Activated CD8-positive, alpha-beta T cell treated with anti-CD3 and anti-CD28 coated beads, Interleukin-2, amount 10 ng/mL, durations not matched to agents 7 days and 5 days (primary cell): ENCODE measurements at places on chromosomes 7 and 10.

- DNase-seq: no peak
Measured at GRCh38 chr7:1907751-1908365, 237.8 kb downstream of the ELFN1 start.

DNA sequence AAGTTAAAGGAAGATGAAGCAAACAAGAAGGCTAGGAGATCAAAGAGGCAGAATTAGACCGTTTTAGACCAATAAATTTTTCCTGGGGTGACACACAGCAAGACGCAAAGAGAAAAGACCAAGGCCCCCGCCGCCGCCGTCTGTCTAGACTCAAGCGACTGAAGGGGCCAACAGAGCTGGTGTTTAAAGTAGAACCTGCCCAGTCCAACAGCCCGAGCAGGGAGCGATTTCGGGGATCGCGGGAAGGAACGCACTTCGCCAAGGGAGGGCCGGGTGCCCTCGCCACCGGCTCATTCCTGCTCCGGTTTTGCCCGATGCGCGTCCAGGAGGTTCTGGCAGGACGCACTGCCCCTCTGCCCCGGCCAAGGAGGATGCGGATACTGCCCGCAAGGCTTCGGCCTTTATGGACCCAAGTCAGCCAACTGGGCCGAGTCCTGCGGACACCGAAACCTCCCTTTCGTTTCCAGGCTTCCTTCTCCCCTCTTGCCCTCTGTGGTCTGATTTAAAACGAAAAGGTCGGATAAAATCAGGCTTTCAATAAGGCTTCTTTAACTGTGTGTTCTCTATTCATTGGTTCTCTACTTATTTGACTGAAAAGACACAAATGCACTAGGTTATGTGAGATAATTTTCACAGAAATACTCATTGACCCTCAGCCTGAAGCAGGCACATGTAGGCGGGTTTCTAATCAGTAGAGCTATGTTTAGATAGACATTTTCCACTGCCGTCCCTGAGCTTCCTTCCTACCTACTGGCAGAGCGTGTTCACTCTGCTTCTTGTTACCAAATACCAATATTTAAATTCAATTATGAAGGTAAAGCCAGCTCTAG, 2.2 kb upstream of the HOXA7 start:
- no peak for DNase-seq

- no peak for DNase-seq
Measured at GRCh38 chr10:102368077-102368476, 27.4 kb upstream of the NFKB2 start.

DNA sequence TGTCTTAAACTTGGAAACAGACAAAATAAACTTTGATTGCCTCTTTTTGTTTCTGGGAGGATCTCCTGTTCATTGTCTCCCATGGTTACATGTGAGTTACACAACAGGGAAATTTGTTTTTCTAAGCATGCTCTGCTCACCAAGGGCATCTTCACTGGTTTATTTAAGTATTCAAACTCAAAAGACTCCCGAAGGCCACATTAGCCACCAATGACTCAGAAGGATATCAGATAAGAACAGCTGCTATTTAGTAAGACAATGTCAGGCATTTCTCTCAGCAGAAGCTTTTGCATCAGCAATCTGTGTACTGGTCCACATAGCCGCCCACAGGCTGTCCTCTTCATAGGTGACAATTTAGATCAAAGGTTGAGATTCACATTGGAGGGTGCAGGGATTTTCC, 19.3 kb downstream of the OR6B1 start:
- no peak for DNase-seq

DNA sequence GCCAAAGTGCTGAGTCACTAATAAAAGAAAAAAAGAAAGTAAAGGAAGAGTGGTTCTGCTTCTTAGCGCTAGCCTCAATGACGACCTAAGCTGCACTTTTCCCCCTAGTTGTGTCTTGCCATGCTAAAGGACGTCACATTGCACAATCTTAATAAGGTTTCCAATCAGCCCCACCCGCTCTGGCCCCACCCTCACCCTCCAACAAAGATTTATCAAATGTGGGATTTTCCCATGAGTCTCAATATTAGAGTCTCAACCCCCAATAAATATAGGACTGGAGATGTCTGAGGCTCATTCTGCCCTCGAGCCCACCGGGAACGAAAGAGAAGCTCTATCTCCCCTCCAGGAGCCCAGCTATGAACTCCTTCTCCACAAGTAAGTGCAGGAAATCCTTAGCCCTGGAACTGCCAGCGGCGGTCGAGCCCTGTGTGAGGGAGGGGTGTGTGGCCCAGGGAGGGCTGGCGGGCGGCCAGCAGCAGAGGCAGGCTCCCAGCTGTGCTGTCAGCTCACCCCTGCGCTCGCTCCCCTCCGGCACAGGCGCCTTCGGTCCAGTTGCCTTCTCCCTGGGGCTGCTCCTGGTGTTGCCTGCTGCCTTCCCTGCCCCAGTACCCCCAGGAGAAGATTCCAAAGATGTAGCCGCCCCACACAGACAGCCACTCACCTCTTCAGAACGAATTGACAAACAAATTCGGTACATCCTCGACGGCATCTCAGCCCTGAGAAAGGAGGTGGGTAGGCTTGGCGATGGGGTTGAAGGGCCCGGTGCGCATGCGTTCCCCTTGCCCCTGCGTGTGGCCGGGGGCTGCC, at the start of gene IL6:
TSS of gene IL6 (plus strand) at position 294 of the 807 bp plus-strand sequence. CDS start at position 357, 63 bp downstream.
- no peak for DNase-seq

DNA sequence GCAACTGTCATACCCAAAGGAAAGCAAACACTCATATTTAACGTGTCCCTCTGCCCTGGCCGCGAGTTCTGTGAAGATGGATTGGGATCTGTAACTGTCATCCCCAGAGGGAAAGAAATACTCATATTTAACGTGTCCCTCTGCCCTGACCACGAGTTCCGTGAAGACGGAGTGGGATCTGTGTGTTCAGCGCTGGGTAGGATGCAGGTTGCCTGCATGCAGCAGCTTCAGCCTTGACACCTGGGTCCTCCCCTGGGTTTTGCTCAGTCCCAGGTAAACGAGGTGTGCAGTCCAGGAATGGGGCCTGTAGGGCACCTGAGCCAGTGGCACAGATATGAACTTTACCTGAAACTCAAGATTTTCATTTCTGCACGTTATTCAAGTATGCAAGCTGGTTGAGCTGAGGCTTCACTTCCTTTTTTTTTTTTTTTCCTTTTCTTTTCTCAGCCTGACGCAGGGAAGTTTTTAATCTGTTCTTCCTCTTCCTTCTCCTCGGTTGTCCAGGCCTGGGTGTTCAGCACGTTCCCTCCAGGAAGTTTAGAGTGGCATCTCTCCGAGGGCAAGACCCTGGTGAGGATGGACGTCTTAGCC, 159.0 kb upstream of the SHH start:
- DNase-seq: no peak

DNA sequence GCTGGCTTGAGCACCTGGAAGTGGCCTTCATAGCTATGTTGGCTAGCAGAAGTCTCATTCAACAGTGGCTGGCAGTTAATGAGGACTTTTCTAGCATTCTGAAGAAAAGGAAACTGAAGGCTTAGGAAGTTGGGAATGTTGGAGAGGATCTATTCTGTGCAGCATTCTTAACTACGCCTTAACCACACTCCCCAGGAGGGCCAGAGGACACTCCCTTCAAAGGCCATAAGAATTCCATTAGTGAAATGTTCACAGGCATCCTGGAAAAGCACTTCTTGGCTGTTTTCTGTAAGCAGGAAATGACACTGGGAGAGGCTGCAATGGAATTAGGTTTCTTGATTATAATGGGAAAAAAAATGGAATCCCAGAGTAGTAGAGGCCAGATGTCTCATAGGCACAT, 188.9 kb downstream of the ARHGAP12 start:
- no peak for DNase-seq
